Foreskin melanocyte (primary cell): ENCODE measurements at places on chromosomes 4 and X.

DNA sequence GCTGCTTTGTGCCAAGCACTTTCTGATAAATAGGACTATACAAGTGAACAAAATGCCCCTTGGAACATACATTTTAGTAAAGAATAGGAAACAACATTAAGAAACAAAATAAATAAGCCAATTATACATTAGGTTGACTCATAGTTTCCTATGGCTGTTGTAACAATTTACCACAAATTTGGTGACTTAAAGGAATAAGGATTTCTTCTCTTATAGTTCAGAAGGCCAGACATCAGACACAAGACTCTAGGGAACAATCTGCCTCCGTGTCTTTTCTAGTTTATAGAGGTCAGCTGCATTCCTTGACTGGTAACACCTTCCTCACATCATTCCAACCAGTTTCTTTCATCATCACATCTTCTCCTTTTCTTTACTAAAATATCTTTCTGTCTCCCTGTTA lies 235.9 kb upstream of the PCDH18 start:
- no peak for DNase-seq

- peak; percentile 62 for DNase-seq
Observed at GRCh38 chrX:22800360-22800759, 199.4 kb upstream of the DDX53 start.

DNA sequence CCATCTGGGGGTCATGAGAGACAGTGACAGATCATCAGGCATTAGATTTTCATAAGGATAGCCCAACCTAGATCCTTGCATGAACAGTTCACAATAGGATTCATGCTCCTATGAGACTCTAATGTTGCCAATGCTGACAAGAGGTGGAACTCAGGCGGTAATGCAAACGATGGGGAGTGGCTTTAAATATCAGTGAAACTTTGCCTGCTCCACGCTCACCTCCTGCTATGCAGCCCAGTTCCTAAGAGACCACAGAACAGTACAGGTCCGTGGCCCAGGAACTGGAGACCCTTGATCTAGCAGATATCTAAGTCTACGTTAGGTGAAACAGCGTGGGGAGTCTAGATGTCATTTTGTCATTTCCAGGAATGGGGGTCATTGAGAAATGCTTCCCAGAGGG lies 165.7 kb downstream of the OR13H1 start:
- DNase-seq = no peak

DNA sequence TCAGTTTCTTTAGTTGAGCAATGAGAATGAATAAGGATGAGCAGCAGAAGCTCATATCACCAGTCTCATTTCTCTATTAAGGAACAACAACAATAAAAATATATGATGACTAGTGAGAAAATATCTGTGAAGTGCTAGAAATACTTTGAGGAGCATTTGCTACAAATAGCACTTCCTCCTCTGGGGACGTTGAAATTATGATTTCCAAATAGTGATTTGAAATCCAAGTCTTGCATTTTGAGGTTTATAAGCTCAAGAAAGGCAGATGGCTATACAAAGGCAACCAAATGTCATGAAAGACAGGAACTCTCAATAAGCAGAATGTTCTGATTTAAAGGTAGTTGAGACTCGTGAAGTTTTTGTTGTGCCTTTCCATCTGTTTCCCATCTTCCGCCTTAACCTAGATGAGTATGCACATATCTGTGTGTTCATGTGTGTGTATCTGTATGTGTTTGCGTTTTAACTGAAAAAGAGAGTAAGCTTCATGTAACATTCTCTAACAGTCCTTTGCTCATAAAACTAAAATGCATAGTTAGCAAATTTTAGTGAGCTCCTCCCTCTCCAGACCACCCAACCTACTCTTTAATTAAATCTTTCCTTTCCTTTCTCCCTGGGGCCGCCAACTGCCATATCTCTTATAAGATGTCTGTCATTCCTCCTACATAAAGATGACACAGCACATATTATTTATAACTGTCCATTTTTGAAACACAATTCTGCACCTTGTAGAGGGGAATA lies 222.6 kb upstream of the RASGEF1B start:
- DNase-seq = no peak

DNA sequence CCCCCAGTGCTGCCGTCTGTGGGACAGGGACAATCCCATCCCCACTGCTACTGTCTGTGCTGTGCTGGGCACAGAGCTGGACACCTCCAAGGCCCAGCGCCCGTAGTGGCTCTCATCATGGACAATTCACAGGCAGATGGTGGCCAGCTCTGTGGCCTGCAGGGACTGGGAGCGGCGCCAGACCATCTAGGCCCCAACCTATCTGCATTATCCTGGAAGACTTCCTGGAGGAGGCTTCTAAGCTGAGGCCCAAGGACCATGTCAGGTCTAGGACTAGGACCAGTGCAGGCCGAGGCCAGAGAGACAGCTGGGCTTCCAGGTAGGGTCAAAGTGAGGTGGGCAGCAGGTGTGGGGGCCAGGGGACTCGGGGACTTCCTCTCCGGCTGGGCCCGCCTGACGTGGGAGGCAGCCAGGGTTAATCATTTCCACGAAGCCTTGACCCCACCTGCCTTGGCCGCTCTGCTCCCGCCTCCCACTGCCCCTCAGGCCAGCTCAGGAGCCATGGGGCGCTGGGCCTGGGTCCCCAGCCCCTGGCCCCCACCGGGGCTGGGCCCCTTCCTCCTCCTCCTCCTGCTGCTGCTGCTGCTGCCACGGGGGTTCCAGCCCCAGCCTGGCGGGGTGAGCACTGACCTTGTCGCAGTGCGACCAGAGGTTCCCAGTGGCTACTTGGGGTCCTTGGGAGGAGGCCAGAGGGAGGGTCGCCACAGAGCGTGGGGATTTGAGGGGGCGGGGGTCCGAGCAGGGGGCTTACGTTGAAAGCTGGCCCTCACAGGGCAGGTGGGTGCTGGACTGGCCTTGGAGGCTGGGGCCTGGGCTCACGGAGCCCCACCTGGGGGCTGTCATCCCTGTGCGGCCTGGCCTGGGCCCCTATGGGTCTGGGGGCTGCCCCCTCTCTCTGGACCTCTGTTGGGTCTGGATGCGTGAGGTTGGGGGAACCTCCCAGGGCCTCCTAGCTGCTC lies at the start of gene HGFAC:
Gene HGFAC (plus strand): TSS at position 468 of the 959 bp plus-strand sequence. CDS start 34 bp downstream, at position 502.
- DNase-seq = no peak

DNA sequence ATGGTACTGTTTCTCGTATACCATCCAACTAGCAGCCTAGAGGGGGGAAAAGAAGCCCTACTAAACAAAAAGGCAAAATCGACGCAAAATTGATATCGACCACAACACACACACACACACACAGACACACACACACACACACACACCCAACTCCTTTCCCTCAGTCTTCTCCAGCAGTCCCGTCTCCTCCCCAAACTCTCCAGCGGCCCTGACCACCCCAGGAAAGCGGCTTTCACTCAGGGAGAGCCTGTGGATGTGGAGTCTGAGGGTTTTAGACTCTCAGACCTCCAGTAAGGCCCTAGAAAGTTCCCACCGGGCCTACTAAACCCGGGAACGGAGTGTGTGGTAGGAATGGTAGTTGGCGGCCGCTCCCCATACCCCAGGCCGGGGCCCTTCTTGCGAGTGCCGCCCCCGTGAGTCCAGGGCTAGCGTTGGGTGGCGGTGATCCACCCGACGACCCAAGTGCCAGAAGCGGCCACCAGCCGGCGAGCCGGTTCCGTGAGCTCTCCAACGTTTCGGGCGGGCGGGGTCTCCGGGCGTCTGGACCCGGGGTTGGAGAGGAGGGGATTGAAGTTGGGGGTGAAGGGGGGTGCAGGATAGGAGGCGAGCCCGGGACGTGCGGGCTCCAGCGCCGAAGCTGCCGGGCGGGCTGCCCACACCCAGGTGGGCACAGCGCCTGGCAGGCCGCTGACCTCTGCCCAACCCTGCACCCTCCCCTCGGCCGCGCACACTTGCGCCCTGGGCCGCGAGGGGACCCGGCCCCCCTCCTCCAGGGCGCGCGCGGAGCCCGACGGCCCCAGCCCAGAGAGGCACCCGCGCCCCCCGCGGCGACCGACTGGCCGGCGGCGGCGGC lies 13.7 kb downstream of the ARX start:
- DNase-seq = no peak
